ENCODE measurements at places on chromosomes 16 and 17.

DNA sequence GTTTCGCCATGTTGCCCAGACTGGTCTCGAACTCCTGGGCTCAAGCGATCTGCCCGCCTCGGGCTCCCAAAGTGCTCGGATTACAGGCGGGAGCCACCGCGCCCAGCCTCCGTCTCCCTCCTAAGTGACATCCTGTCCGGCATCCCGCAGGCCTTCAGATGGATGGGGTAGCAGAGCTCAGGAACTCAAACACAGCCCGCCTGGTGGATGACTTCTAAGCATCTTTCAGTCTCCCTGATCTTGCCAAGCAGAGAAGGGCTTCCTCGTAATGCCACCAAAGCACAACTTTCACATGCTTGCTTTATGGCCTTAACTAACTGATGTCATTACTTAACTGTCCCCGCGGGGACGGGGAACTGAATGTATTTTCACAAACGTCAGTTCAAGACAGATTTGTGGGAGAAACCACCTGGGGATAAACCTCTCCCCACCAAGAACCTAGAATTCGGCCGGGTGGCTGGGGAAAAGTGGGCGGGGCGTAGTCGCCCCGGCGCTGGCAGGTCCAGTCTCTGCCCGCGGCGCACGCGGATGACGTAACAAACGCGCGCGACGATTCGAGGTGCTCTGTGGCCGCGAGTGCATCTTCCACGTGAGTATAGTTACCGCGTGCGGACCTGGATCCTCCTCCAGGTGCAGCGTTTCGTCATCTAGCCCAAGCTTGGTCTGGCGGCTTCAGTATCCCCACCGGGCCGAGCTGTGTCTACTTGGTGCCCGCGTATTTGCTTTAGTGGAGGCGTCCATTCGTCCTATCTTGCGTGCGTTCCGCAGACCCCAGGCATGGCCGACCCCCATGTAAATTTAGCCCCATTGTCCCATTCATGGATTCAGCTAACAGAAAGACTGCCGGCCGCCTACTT, at the start of gene PFAS:
Gene PFAS, plus strand, starts transcription at position 539 of the 857 bp plus-strand sequence. CDS start 4,649 bp downstream, outside the sequence.
- DNase-seq: peak; percentile 96

DNA sequence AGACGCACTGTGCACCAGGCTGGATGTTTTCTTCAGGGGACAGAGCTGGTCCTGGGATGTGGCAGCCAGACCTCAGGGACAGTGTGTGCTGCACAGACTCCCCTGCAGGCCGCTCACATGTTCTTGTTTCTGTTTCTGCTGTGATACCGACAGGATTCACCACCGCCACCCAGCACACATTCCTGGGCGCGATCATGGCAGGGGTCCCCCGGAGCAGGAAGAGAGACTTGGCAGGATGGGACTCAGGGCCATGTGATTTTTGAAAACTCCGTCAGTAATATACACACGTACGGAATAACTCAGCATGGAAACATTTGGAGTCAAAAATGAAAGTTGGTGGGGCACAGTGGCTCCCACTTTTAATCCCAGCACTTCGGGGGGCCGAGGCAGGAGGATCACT, 79.0 kb downstream of the HAPSTR1 start:
- no peak for DNase-seq

GRCh38 chr16:11416228-11417001, 71.2 kb downstream of the RMI2 start:
- no peak for DNase-seq

- DNase-seq: no peak
Measured at GRCh38 chr17:10126616-10127501, 71.5 kb downstream of the GAS7 start.

GRCh38 chr17:30513346-30513745, 36.1 kb downstream of the GOSR1 start:
- no peak for DNase-seq

DNA sequence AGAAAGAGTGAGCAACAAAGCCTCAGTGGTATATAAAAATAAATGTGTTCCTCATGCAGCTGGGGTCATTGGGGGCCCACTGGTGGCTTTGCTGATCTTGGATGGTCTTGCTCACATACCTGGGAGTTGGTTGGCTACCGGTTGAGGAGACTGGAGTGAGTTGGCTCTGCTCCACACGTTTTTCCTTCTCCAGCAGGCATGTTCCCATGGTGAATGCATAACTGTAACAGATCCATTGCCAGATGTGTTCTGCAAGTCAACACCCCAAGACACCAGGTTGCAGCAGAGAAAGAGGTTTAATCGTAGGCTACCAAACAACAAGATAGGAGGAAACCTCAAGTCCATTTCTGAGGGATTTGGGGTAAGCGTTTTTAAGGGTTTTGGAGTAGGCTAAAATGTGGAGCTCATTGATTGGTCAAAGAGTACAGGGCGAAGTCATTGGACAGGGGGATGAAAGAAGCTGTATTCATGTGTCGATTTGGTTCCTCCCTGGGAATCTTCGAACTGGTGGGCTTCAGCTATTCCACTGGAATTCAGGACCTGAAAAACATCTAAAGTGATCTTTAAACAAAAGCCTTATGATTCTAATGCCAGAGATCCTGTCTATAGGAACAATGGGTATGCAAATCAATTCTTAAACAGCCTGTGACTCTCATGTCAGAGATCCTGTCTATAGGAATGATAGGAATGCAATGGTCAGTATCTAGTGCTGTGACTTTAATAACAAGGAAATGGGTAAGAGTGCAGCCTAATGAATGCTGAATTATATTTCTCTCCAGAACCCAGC, 467.5 kb upstream of the C16orf82 start:
- no peak for DNase-seq

DNA sequence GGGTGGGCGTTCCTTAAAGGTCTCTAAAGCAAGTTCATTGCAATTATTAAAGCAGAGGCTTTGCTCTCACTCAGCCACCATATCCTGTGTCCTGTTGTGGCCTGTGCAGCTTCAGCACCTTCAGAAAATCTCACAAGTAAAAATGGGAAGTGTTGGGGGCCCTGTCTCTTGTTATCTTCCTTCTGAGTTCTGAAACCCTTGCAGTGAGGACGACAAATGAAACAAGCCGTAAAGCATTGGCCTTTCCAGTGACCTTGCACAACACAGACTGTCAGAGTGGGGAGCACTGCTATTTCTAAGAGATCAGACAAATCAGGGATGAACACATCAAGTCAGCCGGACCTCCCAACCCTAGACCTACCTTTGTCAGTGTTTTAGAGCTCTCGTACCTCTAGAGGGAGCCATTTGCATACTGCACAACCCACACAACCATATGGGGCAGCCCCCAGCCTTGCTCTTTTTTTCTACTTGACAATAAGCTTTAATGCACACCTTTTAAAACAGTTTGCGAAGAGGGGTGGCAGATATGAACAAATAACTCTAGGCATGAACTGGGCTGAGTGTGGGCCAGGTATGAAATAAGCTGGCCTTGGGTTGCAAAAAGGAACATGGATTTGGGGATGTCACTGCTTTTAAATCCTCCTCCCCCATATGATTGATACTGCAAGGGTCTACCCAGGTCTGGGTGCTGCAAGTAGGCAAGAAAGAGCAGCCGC, 89.8 kb downstream of the KATNIP start:
- DNase-seq: no peak

DNA sequence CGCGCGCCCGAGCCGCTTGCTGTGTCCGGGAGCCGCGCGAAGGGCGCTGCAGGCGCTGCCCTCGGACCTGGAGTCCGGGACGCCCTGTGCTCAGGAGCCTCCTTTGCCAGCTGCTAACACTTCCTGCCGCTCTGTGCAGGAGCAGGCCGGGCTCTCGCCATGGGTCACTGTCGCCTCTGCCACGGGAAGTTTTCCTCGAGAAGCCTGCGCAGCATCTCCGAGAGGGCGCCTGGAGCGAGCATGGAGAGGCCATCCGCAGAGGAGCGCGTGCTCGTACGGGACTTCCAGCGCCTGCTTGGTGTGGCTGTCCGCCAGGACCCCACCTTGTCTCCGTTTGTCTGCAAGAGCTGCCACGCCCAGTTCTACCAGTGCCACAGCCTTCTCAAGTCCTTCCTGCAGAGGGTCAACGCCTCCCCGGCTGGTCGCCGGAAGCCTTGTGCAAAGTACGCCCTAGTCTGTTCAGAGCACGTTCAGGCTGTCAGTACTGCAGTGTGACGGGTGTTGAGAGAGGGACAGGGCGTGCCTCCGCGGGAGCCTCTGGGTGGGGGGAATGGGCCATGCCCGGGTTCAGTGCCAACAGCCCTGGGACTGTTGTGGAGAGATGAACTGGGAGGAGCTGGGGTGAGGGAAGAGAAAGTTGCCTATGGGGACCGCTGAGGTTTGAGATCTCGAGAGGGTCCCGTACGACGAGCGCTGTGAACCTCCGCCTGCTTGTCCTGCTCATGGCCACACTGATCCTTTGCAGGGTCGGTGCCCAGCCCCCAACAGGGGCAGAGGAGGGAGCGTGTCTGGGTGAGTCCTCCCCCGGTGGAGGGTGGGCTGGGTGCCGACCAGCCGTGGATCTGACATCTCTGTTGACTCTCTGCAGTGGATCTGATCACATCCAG, 1.3 kb downstream of the ZNF276 start:
- peak; percentile 58 for DNase-seq

- DNase-seq: no peak
Measured at GRCh38 chr16:57763285-57764005, 27.9 kb downstream of the KATNB1 start.

DNA sequence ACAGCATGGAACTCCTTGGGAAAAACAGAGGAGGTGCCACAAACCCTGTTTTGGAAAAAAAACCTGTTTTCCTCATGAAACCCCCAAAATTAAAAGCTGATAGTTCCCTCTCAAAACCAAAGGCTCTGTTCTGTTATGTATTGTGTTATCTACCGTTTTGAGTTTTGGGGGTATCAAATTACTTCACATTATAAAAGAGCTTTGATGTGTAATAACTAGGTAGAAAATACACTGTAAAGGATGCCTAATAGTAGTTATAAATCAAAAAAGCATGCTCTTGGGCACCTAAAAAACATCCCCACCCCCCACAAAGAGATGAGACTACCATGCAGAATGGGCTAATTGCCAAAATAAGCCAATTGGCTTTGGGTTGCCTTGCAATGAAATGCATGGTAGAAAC, 30.8 kb downstream of the C16orf54 start:
- no peak for DNase-seq

GRCh38 chr17:36594626-36595401, 3.1 kb downstream of the DHRS11 start:
- no peak for DNase-seq

- no peak for DNase-seq
Measured at GRCh38 chr16:2482708-2483534, 8.0 kb downstream of the TBC1D24 start.

DNA sequence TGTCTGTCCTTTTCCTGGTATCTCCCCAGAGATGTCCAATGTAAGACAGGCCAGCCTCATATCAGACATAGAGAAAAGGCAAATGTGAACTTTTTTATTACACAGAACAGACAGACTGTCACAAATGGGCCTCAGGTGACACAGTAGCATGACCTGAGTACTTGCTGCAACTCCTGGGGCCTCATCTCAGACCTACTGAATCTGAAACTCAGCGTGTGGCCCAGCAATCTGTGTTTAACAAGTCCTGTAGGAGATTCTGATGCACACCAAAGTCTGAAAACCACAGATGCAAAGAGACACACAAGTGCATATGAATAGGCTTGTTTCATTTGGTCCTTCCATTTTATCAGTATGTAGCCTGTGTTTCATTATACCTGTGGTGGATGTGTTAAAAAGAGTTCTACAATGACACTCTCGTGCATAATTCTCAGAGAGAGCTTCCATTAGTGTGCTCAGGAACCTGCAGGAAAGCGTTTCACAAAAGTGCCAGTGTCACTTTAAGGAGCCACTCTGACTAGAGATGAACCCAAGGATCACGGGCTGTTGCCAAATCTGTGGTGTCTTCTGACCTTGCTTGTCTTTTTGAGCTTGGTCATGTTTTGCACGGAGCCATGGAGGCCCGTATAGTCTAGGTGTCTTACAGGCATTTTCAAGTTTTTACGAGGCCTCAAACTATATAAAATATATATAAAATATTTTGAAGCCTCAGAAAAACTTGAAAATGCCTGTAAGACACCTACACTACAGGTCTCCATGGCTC, 33.8 kb upstream of the NF1 start:
- no peak for DNase-seq

GRCh38 chr17:62611728-62612127, 15.7 kb upstream of the MRC2 start:
- no peak for DNase-seq

DNA sequence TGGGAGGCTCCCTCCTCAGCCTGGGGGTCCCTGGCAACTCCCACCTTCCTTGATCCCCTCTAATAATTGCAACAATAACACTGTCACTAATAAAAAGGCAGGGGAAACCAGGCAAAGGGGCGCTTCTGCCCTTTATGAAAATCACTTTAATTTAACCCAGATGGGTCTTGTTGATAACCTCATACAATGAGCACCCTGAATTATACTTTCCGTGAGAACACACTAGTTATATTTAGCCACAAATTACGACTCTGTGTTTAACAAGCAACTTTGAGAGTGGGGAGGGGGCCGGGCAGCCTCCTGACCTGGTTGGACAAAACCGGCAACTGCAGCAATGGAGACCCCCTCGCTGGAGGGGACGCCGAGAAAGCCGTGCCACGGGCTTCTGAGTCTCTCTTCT, 5.7 kb upstream of the BAHCC1 start:
- no peak for DNase-seq
